ENCODE measurements at places on chromosomes 2 and 18.
A peak's percentile ranks its signal among the peaks of the same experiment; 100 is the strongest.

DNA sequence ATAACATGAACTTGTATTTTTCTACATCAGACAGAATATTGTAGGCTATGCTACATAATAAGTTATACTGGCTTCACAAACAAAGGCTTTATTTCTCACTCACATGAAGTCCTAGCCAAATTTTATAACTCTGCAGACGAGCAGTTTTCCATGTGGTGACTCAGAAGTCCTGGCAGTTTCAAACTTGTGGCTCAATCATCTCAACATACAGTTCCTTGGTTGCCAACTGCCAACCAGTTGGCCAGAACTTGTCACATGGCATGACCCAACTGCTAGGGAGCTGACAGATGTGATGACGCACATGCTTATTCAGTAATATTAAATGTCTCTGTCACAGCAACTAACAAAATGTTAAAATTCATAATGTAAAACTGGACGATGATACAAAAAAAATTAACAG, 63.8 kb upstream of the ZC3H15 start:
- H3K27me3 ChIP-seq = no peaks in the 10 kb centered on the region
- H3K4me3 ChIP-seq = no peak overlapping the region
- no peak overlapping the region for H3K27ac ChIP-seq
- H3K4me1 ChIP-seq = no peaks in the 10 kb centered on the region

- no peak overlapping the region for H3K4me3 ChIP-seq
- no peaks in the 10 kb centered on the region for H3K36me3 ChIP-seq
- H3K27me3 ChIP-seq = no peaks in the 10 kb centered on the region
- no peak overlapping the region for H3K27ac ChIP-seq
- H3K4me1 ChIP-seq = no peaks in the 10 kb centered on the region
- no peak for DNase-seq
Observed at GRCh38 chr18:71986351-71987050, 557.6 kb downstream of the CBLN2 start.

GRCh38 chr2:44934038-44934982, 7.2 kb upstream of the SIX3 start:
- no peak for DNase-seq
- H3K4me3 ChIP-seq = peak overlapping the region; percentile 17
- H3K4me1 ChIP-seq = peaks cover 14% of the 10 kb centered on the region
- H3K27ac ChIP-seq = no peak overlapping the region
- H3K36me3 ChIP-seq = no peaks in the 10 kb centered on the region
- H3K27me3 ChIP-seq = peaks cover 5% of the 10 kb centered on the region

DNA sequence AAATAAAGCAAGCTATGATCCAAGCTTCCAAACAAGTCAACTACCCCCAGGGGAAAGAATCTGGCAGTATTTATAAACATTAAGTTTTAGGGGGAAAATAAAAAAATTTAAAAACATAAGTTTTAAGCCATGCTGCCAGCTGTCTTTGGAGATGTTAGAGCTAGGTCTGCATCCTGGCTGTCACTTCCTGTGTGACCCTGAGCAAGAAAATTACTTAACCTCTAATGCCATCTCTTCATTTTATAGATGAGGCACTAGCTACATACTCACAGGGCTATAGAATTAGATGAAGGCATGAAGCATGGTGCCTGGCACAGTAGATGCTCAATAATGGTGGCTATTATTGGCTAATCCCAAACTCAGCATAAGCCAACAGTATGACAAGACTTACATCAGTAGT, 28.1 kb downstream of the STARD7 start:
- no peaks in the 10 kb centered on the region for H3K27me3 ChIP-seq
- no peaks in the 10 kb centered on the region for H3K36me3 ChIP-seq
- H3K4me3 ChIP-seq = no peak overlapping the region
- no peaks in the 10 kb centered on the region for H3K4me1 ChIP-seq

- H3K4me3 ChIP-seq = no peak overlapping the region
- no peak for DNase-seq
- peaks cover 3% of the 10 kb centered on the region for H3K4me1 ChIP-seq
- no peaks in the 10 kb centered on the region for H3K36me3 ChIP-seq
- H3K27ac ChIP-seq = no peak overlapping the region
Observed at GRCh38 chr2:4408321-4408720, 704.9 kb downstream of the DCDC2C start.

- H3K27ac ChIP-seq = no peak overlapping the region
- DNase-seq = no peak
- no peaks in the 10 kb centered on the region for H3K4me1 ChIP-seq
- H3K36me3 ChIP-seq = no peaks in the 10 kb centered on the region
- H3K4me3 ChIP-seq = no peak overlapping the region
Observed at GRCh38 chr2:229900012-229900411, 21.8 kb downstream of the TRIP12 start.

- no peaks in the 10 kb centered on the region for H3K36me3 ChIP-seq
- H3K27me3 ChIP-seq = no peaks in the 10 kb centered on the region
- no peaks in the 10 kb centered on the region for H3K4me1 ChIP-seq
- no peak for DNase-seq
- H3K27ac ChIP-seq = no peak overlapping the region
- H3K4me3 ChIP-seq = no peak overlapping the region
Observed at GRCh38 chr18:68397241-68398035, 317.5 kb downstream of the TMX3 start.

- H3K27ac ChIP-seq = no peak overlapping the region
- H3K4me3 ChIP-seq = no peak overlapping the region
- peaks cover 12% of the 10 kb centered on the region for H3K4me1 ChIP-seq
Observed at GRCh38 chr2:25043241-25043867, 1.5 kb downstream of the EFR3B start.

- H3K36me3 ChIP-seq = no peaks in the 10 kb centered on the region
- DNase-seq = no peak
- no peak overlapping the region for H3K4me3 ChIP-seq
- H3K27me3 ChIP-seq = no peaks in the 10 kb centered on the region
Observed at GRCh38 chr2:8574196-8575037, 107.4 kb upstream of the ID2 start.

- H3K27ac ChIP-seq = peak overlapping the region; percentile 97
- H3K4me3 ChIP-seq = peak overlapping the region; percentile 95
- DNase-seq = no peak
- no peaks in the 10 kb centered on the region for H3K36me3 ChIP-seq
Observed at GRCh38 chr18:47931718-47932103, 1.3 kb upstream of the SMAD2 start.
